Bronchial epithelial cell (primary cell): ENCODE measurements at places on chromosomes 12 and 14. TPM values are rescaled to one million over a fixed set of nuclear protein-coding genes. Genes with fewer than 3 reads are reported as not detected.

DNA sequence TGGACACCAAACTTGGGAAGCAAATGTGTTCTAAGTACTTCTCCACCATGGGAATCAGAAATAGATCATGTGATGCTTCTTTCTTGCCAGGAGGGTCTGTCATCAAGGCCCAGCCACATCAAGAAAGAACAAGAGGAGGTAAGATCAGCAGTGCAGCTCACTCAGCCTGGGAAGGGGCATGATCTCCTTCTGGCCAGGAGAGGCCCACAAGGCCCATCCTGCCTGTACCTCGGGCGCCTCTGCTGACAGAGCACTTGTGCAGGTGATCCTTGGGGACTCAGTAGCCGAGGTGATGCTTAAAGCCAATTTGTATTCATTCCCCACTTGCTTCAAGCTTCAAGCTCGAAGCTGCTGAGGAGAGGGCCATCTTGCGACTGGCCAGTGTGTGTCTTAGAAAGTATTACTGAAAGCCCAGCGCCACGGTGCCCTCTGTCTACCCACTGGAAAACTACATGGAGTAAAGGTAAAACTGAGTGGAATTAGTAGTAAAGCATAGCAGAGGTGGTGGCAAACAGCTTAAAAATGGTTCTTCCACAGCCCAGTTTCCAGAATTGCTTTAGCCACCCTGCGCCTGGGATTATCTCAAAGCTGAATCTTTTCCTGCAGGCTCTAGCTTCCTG lies 26.2 kb downstream of the RTRAF start:
- peak; percentile 16 for DNase-seq

DNA sequence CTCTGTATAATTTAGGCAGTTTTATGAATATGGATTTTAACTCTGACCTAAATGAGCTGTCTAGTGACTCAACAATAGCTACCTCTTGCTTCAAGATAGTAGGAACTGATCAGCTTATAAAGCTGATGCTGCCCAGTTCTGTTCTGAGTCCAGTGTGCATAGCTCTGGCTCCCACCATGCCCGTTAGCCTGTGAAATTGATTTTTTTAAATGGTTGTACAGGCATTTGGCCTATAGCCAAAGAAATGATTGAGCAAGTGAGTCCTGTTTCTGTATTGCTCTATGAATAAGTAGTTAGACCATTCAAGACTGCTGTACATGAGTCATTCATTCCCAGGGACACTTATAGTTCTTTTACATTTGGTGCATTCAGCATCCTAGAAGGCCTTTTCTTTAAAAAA lies 36.4 kb downstream of the SAMD4A start:
- peak; percentile 82 for DNase-seq

DNA sequence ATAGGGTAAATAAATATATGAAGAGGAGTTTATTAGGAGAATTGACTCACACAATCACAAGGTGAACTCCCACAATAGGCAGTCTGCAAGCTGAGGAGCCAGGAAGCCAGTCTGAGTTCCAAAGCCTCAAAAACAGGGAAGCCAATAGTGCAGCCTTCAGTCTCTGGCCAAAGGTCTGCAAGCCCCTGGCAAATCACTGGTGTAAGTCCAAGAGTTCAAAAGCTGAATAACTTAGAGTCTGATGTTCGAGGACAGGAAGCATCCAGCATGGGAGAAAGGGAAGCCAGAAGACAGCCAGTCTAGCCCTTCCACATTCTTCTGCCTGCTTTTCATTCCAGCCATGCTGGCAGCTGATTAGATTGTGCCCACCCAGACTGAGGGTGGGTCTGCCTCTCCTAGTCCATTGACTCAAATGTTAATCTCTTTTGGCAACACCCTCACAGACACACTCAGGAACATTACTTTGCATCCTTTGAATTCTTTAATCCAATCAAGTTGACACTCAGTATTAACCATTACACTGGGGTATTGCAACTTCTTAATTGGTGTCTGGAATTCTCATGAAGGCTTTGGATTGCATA lies 736.5 kb upstream of the LMO3 start:
- DNase-seq, result no peak

GRCh38 chr12:52713960-52714886 lies 10.9 kb upstream of the KRT77 start:
- DNase-seq, result no peak

- no peak for DNase-seq
These were observed 215.4 kb downstream of the MSRB3 start for GRCh38 chr12:65493913-65494245.

DNA sequence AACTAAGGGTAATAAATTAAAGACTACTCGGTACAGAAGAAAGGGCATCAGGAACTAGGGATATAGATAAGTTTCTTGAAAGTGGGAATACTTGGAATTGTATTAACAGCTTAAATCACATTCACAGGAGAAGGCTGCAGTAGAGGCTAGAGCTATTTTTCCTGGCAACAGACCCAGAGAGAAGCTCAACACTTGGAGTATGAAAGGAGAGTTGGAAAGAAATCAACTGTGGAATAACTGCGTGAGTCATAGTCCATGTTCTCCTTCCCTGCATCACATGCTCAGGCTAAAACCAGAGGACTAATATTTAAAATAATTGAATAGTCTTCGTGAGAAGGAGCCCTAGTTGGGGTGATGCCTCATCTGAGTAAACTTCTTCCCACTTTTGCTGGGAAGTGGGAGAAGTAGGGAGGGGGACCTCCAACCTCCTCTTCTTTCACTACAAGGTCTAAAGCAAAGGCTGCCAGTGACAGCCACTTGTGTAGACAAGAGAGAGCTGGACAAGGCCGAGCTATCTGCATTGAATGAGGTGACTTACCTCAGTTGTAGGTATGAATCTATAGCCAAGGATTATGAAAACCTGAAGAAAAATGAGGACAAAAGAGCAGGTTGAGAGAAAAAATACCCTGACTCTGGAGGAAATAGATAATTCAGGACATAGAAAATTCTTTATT lies 32.7 kb downstream of the DYRK2 start:
- peak; percentile 76 for DNase-seq

DNA sequence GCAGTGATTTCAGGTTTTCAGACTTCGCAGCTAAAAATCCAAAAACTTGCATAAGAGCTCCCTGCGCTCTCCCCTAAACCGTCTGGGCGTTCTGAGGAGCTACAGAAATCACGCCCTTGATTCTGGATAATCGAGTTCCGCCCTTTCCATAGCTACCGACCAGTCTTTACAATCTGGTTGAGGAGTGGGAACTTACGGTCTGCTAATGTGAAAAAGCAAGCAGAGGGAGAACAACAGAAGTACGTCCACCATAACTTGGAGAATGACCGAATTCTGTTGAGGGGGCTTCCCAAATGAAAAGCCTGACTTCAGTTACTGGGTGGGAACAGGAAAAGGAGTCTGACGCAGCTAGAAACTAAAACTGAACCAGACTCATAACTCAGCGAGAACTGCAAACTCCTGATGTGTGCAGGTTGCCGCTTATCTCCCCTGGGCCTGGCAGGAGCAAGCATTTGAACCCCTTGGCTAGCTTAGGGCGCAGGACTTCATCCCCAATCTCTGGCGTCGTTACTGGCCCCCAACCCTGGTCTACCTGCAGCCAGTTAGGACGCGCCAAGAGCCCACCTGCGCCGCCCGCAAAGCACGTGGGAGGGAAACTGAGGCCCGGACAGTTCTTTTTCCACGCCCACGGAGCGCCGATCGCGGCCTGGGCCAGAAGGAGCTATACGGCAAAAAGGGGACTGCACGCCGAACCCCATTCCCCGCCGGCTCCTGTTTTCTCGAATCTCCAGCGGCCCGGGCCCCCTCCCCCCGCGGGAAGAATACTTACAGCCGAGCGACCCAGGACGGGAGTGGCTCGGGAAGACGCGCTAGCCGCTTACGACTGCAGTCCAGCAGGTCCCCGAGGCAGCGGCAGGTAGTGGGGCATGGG lies 838 bp downstream of the LRIG3 start:
- DNase-seq, result peak; percentile 66

- no peak for DNase-seq
These were observed 716 bp downstream of the TMEM179 start for GRCh38 chr14:104603711-104604401.

GRCh38 chr12:117046011-117046369 lies 53.2 kb downstream of the TESC start:
- DNase-seq, result no peak

DNA sequence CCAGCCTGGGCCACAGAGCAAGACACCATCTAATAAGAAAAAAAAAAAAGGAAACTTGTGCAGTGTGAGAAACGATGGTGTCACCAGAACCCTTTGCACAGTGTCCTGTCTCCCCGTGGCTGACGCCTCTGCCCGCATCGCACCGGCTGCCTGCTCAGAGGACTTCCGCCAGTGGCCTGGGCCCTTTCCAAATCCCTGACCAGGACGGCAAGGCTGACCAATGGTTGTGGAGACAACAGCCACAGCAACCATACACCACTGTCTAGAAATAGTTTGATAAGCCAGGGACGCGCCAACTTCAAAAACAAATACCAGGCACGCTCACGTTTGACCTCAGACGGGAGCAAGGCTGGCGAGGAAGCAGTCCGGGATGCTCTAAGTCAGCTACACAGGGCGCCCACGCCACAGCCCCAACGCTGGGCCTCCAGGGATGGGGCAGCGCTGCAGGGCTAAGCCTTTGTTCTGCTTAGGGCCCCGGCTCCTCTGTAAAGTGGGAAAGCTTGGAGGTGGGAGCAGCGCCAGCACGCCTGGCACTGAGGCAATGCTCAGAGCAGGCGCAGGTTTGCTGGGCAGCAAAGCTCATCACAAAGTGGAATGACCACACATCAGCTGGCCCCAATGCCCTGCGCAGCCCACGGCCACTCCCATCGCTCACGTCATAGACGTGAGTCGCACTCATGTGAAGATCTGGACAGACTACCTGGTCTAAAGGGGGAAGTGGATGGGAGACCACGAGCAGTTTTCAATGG lies 12.5 kb downstream of the PGAM5 start:
- DNase-seq, result no peak

GRCh38 chr14:53055003-53055402 lies 98.1 kb downstream of the DDHD1 start:
- DNase-seq, result peak; percentile 61

DNA sequence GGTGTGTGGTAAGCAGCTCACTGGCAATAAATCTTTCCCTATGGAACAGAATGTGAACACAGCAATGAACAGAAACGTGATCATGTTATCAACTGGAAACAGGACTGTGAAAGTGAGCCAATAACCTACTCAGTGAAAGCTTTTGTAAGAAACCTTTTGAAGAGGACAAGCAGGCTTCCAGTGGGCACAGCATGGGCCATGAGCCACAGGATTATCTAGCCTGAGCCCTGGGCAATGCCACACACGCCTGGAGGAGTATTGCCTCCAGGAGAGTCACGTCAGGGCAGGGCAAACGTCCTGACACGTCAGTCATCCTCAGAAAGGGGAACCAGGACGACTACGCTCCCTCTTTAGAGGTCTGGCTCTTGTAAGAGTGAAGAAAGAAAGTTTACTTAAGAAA lies 32.3 kb downstream of the NRDE2 start:
- no peak for DNase-seq

DNA sequence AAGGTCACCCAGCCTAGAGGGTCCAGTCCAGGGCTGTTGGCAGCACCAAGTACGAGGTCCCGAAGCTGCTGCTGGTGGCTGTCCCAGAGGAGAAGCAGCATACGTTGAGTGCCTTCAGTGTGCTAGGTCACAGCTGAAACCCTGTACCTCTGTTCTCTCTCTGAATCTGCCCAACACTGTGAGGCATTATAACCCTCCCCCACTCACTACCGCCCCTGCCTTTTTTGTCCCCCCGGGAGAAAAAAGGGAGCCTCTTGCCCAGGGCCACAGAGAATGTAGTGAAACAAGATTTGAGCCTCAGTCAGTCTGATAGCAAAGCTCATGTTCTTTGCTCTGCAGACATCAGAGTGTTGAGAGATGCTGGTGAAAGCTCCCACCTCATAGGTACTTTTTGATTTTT lies 53.4 kb downstream of the PPP2R5C start:
- DNase-seq, result no peak

- DNase-seq, result peak; percentile 38
These were observed 176.8 kb downstream of the GXYLT1 start for GRCh38 chr12:41967668-41968500.

DNA sequence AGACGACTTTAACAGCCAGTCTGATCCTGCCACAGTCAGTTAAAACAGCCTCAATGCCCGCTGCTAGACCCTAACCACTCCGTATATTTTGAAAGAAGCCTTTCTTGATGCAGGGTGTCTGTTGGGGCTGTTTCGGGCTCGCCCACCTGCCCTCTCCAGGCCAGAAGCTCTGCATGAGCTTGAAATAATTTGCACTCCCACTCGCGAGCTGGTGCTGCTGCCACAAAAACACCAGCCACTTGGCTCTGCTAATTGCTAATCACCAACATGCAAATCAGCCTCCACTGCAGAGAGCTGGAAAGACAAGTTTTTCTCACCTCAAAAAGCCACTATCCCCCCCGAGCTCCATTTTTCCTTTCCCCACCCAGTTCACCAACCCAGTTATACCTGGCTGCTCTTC lies 15.5 kb downstream of the BAZ2A start:
- no peak for DNase-seq

GRCh38 chr14:96118391-96118790 lies 79.2 kb downstream of the C14orf132 start:
- DNase-seq, result no peak

DNA sequence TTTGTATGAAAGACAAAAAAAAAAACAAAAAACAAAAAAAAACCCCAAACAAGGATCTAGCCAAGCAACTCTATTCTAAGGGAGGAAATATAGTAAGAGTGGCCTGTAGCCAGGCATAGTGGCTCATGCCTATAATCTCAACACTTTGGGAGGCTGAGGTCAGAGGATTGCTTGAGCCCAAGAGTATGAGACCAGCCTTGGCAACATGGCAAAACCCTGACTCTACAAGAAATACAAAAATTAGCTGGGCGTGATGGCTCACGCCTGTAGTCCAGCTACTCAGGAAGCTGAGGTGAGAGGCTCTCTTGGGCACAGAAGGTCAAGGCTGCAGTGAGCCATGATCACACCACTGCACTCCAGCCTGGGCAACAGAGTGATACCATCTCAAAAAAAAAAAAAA lies 47.9 kb downstream of the TMEM117 start:
- DNase-seq, result no peak

The CARMIL3 gene
- total RNA-seq, result 0.13 TPM in 1 of 2 replicates, not detected in the other

The BATF gene
- total RNA-seq, result 2.6 and 3.4 TPM in 2 replicates

The MDGA2 gene
- not detected in 2 replicates for total RNA-seq

The SERPINA10 gene
- total RNA-seq, result not detected in 2 replicates

The B4GALNT3 gene
- total RNA-seq, result 8.2 and 8.3 TPM in 2 replicates

The KCNK13 gene
- total RNA-seq, result not detected in 2 replicates

The SCN8A gene
- total RNA-seq, result under 0.01 and 0.77 TPM in 2 replicates
